ENCODE measurements at places on chromosomes 1 and 21.

- no peak for DNase-seq
Measured at GRCh38 chr1:12542138-12542465, 75.9 kb downstream of the DHRS3 start.

DNA sequence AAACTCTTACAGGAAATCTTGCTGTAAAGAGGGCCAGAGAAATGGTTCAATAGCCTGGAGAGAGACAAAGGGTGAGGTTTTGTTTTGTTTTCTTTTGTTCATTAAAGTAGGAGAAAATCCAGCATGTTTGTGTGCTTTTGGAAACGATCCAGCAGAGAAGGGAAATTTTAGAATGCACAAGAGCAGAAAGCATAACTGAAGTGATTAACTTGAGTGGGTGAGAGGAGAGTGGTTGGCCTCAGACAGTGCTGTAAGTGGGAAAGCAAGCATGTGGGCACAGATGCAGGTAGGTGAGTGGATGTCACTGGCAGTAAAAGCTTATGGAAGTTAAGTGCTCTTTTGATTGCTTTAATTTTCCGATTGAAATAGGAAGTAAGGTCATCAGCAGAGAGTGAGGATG, 50.2 kb downstream of the EEIG2 start:
- no peak for DNase-seq

DNA sequence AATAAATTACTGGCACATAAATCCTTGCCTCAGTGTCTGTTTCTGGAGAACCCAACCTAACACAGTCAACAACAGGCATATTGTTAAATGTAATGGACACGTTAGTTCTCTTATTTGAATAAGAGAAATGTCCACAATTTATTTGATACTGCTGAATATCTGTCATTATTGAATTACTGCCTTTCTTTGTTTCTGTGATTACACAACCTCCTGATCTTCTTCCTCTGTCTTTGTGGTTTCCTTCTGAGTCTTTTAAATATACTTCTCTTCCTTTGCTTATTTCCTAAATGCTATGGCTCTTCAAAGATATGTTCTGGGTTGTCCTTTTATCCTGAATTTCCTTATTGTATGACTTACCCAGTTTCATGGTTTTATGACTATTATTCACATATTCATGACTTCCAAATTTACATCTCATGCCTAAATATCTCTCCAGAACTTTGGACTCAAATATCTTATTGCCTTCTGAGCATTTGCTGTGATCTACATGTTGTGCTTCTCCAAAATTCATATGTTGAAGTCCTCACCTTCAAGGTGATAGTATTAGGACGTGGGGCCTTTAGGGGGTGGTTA, 39.9 kb downstream of the MSH4 start:
- no peak for DNase-seq

- peak; percentile 25 for DNase-seq
Measured at GRCh38 chr1:206921772-206922265, at the start of gene FCMR. Gene FCMR, minus strand, starts transcription at chr1:206921941. Its CDS starts 87 bp downstream, at chr1:206921854.

DNA sequence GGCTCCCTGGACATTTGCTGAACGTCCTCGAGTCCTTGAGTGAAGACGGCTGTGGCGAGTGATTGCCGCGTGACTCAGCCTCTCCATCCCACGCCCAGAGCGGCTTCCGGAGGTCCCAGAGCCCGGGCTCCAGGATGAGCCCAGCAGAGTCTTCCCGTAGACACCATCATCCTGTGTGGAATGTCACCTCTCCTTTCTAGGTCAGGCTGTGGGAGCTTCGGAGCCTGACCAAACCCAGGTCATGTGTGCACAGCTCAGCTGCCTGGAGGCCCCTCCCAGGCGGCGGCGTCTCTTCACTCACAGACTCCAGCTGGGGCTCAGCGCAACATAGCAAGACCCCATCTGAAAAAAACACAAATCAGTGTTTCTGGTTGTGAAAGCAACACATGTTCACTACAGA, 38.2 kb downstream of the PRKCZ start:
- no peak for DNase-seq

- DNase-seq, result no peak
Measured at GRCh38 chr1:148263906-148264255, 111.8 kb upstream of the NBPF11 start.

- DNase-seq, result peak; percentile 15
Measured at GRCh38 chr1:244801246-244801645, 34.2 kb upstream of the COX20 start.

DNA sequence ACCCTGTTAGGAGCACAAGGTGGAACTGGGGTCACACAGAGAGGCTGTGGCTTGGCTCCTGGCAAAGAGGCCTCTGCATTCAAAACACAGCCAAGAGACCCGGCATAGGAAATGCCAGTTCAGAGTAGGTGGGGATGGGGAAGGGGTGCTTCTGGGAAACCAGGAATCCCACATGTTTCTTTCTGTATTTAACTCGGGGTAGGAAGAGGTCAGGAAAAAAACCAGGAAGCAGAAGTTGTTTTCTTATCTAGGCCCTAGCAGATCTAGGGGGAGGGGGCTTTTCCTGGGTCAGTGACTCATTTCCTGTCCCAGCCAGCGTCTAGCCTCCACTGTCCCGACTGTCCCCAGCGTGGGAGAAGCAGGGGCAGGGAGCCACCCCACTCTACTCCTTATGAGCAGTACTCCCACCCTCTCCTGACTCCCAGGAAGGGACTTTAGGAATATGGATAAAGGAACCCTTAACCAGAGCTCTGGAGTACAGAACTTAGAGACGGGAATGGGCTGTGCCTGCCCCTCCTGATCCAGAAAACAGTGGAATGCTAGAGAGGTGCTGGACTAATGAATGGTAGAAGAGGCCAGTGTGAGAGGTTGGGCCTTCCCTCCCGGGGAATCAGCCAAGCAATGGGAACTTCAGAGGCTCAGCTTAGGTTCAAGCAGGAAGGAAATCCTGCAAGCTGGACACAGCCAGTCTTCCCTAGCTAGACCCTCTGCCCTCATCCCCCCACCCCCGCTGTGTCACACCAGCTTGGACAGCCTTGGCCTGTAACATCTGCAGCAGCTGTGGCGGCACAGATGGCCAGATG, 5.7 kb downstream of the FHL3 start:
- no peak for DNase-seq

GRCh38 chr1:75415187-75415586, 195.7 kb downstream of the SLC44A5 start:
- no peak for DNase-seq

GRCh38 chr21:44880405-44881197, 7.1 kb upstream of the PTTG1IP start:
- DNase-seq, result no peak

DNA sequence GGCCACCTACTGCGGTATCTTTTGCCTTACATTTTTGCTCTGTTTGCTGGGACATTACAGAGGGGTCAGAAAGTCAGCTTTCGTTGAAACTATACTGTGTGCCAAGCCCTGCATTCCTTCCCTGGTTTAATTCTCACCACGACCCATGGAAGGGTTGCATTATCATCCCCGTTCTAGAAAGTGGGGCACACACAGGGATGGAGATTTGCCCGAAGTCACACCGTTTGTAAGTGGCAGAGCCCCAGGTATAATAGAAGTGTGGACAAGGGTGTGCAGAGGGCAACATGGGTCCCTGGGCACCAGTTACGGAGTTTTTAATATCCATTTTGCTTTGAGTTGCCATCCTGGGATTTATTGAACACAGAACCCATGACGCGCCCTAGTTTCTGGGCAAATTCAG, 11.8 kb downstream of the DMRTB1 start:
- DNase-seq, result no peak

DNA sequence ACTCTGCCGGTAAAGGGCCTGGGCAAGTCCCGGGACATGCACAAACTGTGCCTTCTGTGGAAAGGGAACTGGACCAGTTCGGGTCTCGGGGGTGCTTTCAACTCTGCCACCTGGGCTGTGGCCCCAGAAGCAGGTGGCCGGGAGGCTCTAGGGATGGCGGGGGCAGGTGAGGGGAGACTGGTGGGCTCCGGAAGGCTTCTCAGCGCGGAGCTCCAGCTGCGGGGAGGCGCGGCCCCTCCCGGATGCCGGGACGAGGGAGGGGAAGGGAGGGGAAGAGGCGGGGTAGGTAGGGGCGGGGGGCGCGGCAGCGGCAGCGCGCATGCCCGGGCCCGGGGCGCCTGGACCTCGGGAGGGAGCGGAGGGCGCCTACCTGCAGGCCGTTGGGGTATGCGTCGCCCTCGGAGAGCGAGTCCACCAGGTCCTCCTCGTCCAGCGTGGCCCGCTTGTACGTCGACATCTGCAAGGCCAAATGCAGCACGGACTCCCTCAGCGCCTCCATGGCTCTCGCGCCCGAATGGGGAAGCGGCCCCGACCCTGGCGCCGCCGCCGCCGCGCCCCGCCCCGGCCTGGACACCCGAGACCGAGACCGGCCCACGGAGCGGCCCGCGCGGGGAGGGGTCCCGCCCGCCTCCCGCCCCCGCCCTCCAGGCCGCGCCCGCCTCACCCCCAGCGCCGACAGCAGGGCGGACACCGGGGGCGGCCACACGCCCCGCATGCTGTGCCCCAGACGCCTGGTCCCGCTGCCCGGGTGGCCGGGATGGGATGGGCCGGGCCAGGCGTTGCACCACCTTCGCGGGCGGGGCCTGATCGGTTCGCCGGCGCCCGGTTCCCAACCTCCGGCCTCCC, at the start of gene ECE1:
Gene ECE1 (minus strand): TSS at position 764 of the 846 bp plus-strand sequence. CDS start 49 bp downstream, at position 715.
- DNase-seq, result peak; percentile 21

DNA sequence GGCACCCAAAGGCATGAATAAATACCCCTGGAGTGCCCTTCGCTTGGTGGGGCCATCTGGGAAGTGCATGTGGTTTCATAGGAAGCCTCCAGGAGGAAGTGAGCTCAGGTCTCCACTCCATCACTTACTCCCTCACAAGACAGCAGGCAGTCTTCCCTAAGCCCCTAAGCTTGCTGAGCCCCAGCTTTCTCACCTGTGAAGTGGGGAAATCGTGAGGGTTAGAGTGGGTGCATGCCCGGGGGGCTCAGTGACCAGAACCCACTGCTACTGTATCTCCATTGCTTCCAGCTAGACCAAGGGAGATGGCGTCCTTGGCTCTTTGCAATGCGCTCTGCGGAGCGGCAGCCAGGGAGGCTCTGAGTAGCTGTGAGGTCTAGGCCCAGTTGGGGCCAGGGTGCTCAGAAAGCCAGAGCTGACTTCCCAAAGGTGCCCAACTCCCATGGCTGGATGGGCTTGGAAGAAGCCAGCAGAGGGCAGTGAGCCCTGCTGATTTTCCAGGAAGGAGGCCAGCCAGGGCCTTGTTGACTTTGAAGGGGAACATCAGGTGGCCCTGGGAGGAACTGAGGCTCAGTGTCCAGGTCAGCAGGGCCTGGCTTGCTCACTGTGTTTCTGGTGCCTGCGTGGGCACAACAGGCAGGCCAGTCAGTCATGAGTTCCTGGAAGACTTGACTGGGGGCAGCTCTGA, 27.3 kb downstream of the CDCP2 start:
- no peak for DNase-seq

- no peak for DNase-seq
Measured at GRCh38 chr1:221227872-221228337, 348.7 kb downstream of the HLX start.

- no peak for DNase-seq
Measured at GRCh38 chr1:80441664-80442063, 1359.1 kb upstream of the ADGRL2 start.

DNA sequence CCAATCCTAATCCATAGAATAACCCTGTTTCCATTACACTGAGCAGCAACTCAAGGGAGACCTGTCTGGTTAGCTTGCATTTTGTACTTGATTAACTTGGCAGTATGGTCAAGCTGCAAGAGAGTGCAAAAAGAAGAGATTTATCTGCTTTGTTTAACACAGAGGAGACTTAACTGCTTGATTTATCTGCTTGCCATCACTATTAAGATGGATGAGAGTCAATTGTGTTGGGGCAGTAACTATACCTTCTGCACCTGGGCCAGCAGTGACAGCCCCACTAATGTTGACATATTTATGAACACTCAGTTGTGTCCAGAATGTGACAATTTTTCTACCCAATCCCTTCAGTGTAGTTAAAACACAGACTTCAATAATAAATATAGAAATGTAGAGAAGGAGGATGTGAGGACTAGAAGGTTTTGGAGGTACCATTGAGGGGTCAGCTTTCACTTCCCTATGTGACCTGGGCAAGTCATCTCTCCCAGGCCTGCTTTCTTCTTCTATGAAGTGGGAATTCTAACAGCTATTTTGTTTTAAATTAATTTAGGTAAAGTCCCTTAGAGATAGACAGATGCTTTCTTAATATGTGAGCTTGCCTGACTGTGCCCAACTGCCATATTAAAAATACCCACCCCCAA, 159.1 kb upstream of the KCNK2 start:
- no peak for DNase-seq

GRCh38 chr1:111980686-111981085, 8.8 kb downstream of the KCND3 start:
- DNase-seq, result no peak

- no peak for DNase-seq
Measured at GRCh38 chr1:182149411-182149965, 88.0 kb upstream of the ZNF648 start.

GRCh38 chr1:108801101-108801500, 54.6 kb downstream of the STXBP3 start:
- no peak for DNase-seq

- DNase-seq, result no peak
Measured at GRCh38 chr1:56676571-56677035, 31.5 kb downstream of the PRKAA2 start.

GRCh38 chr1:206556750-206557635, 49.7 kb downstream of the RASSF5 start:
- peak; percentile 79 for DNase-seq

DNA sequence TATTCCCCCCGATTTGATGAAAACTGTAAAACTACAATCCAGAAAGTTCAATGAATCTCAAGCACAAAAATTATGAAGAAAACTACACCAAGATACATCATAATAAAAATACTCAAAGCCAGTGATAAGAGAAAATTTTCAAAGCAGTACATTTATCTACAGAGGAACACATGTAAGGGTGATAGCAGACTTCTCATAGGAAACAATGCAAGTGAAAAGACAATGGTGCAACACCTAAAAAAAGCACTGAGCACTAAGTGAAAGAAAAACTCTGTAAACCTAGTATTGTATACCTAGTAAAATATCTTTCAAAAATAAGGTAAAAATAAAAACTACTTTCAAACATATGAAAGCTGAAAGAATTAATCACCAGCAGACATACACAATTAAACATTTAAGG, 76.1 kb upstream of the IRF2BP2 start:
- no peak for DNase-seq

DNA sequence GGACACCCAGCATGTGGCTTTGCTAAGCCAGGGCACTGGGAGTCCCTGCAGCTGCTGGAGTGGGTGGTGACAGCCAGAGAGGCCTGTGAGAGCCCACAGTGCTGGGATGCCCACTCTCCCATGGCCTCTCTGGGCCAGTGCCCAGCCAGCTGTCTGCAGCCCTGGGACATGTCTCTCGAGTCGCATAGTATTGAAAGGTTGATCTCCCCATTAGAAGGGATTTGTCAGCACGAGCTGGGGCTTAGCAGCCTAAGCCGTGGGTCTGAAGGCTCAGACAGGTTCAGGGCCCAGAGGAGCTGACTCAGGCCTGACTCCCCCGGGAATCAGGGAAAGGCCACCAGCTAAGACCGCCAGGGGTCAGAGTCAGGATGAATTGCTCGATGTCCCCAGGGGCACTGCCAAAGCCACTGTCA, 53.5 kb downstream of the FOXD2 start:
- no peak for DNase-seq

All from activated T-helper 1 cell treated with anti-CD3 and anti-CD28 coated beads, Interleukin-2, amount 50 U/mL, for 16 hours (primary cell).